RWPE2 (cell line): ENCODE measurements at places on chromosomes 7 and 10.

- no peak for DNase-seq
Measured at GRCh38 chr7:27688646-27689045, 26.0 kb upstream of the HIBADH start.

DNA sequence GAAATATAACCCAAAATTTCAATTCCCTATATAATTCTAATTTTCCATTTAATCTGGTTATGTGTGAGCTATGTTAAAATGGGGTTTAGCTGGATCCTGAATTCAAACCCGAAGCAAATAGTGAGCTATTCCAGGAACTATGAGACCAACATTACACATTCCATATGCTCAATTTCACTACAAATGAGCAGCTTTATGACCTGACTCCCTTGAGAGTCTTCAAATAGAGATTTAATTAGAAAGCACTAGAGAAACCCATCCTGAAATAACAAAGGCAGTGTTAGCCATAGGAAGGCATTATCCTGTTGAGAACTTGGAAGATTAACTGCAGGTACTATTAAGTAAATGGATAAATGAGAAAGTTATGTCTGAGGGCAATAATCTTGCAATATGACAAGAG lies 890.0 kb downstream of the GRM8 start:
- DNase-seq = no peak

DNA sequence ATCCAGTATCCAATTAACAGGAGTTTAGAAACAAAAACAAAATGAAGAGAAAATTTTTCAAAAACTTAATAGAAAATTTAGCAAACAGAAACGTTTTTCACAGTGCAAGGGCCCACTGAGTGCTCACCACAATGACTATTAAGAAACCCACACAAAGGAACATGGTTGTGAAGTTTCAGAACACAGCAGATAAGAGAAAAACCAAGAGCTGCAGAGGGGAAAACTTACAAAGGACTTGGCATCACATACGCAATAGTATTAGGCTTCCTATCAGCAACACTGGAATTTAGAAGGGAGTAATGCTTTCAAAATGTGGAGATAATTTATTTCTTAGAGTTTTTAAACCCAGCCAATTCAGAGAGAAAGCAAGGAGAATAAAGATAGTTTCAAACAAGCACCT lies 1.7 kb upstream of the C7orf25 start:
- DNase-seq = no peak

DNA sequence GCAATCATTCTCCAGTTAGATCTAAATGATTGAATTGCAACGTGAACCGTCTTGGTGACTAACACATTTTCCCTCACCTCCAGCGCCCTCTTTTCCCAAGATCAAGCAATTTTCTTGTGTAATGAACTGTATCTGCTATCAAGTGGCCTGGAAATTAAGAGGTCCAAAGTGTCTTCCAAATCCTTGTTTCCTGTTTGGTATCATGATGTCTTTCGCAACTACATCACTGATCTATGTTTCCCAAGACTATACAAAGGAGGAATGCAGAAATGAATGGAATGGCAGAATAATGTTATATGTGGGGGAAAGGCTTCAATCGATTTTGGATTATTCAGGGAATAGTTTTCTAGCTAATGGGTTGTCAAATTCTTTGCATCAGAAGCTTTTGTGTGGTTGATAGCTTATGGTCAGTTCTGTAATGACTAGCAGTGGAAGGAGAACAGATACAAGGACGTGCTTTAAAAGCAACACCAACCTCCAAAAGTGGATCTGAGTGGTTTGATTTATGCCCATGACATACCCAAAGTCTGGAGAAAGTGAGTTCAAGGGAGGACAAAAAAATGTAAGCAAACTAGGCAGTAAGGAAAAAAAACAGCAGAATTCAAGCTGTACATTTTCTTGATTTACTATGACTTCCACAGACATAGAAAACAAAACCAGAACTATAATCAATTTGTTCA lies 14.6 kb upstream of the ZEB1 start:
- DNase-seq = no peak

DNA sequence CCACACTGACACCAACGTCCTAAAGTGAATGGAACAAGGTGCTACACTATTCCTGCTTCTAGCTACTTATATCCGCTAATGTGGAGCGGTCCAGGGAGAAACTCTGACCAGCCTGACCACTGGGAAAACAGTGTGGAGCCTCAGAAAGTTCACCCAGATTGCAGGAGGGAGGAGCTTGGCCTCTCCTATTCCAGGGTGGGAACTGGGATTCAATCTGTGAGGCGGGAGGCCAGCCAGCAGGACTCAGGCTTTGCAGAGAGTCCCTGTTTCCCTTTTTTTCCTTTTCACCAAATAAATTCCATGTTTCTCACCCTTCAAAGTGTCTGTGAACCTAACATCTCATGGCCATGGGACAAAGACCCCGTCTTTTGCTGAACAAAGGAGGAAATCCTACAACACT lies 86.4 kb upstream of the SEMA3C start:
- DNase-seq = no peak
